Activated CD4-positive, alpha-beta memory T cell treated with anti-CD3 and anti-CD28 coated beads for 36 hours (primary cell): ENCODE measurements at places on chromosomes 3 and 15. TPM values are rescaled to one million over a fixed set of nuclear protein-coding genes. Genes with fewer than 3 reads are reported as not detected.

- no peak overlapping the region for H3K27ac ChIP-seq
- no peak overlapping the region for H3K4me3 ChIP-seq
- peaks cover 33% of the 10 kb centered on the region for H3K36me3 ChIP-seq
- DNase-seq = no peak
- H3K27me3 ChIP-seq = no peaks in the 10 kb centered on the region
Measured at GRCh38 chr3:52402706-52403270, 42.1 kb downstream of the SEMA3G start.

DNA sequence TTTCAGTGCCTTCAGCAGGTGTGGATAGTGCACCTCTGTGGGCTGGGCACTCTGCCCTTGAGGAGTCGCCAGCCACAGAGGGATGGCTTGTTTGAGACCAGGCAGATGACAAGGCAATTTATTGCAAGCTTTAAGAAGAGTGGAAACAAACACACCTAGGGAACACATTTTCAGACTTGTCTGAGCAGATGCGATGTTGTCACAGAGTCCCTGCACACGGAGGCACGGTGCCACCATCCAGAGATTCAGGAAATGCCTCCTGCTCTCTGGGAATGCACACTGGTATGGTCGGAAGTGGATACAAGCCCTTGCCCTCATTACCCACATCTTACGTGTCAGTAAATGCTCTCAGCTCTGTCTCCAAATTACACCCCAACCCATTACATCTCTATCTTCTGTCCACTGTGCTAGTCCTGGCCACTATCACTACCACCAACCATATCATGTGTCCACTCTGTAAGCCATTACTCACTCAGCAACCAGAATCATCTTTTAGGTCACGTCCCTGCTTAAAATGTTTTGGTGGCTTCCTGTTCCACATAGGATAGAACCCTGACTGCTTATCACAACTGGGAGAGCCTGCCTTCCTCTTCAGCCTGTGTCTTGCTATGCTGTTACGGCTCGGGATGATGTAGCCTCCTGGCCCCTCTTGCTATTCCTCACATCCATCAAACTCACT lies 196.9 kb downstream of the SLCO3A1 start:
- H3K4me1 ChIP-seq = peaks cover 7% of the 10 kb centered on the region
- H3K4me3 ChIP-seq = no peak overlapping the region
- H3K27me3 ChIP-seq = no peaks in the 10 kb centered on the region
- H3K27ac ChIP-seq = no peak overlapping the region
- H3K36me3 ChIP-seq = no peaks in the 10 kb centered on the region

DNA sequence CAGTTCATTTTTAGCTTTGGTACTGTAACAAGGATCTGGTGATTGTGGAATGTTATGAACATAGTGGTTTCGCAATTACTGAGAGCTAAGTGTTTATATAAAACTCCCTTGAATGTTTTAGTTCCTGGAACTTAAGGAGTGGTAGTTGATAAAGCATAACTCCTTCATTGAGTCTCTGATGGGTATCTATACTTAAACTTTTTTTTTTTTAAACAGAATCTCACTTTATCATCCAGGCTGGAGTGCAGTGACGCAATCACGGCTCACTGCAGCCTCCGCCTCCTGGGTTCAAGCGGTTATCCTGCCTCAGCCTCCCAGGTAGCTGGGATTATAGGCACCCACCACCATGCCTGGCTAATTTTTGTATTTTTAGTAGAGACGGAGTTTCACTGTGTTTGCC lies 11.3 kb downstream of the PRKCI start:
- H3K36me3 ChIP-seq = peaks cover 12% of the 10 kb centered on the region
- peaks cover 4% of the 10 kb centered on the region for H3K4me1 ChIP-seq
- H3K27ac ChIP-seq = no peak overlapping the region
- H3K27me3 ChIP-seq = no peaks in the 10 kb centered on the region

The GLDN gene
- not detected for total RNA-seq

The CLDN16 gene
- total RNA-seq = not detected

The ST8SIA2 gene
- total RNA-seq = not detected
